MV-4-11 (cell line): ENCODE measurements at places on chromosomes 1 and 21.
A peak's percentile ranks its signal among the peaks of the same experiment; 100 is the strongest.

- no peak for DNase-seq
These were observed 62.3 kb downstream of the HLCS start for GRCh38 chr21:36904093-36904666.

DNA sequence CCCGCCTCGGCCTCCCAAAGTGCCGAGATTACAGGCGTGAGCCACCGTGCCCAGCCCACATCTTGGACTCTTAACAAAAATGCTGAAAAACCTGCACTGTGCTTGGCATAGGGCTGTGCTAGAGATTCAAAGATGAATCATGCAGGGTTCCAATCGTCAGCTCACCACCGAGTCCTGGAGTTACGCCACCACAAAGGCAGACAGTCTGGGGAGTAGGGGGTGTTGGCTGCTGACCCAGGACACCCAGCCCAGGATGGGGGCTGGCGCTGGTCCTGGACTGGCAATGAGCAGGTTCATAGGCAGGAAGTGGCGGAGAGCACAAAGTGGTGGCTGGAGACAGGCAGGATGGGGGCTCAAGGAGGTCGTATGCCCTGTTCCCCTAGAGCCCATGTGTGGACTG lies 16.0 kb downstream of the PSRC1 start:
- no peak for DNase-seq

DNA sequence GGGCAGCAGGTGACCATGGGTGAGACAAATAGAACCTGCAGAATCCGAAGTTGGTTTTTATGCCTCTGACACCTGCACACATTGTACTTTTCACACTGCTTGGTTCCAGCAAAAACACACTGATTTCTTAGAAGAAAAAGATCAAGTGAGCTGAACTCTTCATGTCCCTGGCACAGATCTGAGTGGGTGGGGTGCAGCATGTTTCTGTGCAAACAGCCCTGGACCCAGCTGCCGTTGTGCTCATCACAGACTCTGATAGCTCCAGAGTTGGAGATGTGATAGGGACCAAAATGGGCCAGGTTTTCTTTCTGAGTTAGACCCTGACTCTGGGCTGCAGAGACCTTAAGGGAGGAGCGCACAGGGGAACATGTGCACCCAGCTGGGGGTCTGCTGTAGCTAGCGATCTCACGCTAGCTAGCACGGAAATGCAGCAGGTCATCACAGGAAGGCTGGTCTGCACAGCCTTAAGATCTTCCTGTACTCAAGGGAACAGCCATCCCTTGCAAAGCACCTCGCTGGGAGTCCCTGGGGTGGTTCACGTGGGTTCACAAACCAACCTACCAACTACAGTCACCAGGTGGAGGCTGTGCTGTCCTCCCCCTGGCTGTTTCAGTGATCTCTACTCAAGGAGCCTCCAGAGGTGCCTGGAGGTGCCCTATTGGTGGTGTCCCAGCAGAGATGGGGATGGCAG lies 291.1 kb downstream of the PTPRU start:
- DNase-seq: no peak

- no peak for DNase-seq
These were observed 806 bp upstream of the AADACL4 start for GRCh38 chr1:12643079-12643478.

DNA sequence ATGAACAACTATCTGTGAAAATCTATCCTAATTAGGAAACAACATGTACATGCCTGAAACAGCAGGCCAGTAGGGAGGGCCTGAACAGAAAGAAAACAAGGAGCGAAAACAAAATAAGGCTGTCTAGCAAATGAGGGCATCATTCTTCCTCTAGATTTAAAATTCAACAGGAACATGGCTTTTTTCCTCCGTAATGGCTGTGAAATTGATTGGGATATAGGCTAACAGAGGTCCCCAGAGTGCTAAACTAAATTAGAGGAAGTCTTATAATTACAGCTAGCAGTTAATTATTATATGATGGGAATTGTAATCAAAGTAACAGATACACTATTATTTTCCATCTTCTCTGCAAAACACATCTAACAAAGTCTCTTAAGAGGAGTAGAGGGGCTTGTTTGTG lies 51.7 kb upstream of the TIAM1 start:
- DNase-seq: no peak

DNA sequence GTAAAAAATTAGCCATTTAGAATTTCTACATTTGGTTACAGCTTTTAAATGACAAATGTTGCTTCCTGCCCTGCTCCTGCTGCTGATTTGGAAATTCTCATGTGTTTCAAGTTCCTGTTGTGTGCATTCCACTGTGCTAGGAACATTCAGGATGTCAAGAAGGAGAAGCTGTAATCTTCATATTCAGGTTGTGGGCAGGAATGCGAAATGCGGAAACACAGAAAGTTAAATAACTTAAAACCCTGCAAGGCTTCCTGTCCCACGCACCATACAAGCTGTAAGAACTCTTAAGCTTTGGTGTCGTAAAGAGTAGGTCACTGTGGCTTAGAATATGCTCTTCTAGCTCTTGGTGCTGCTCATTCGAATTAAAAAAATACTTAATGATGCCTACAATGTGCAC lies 52.6 kb downstream of the S100B start:
- peak; percentile 73 for DNase-seq

- DNase-seq: no peak
These were observed 53.2 kb downstream of the RAB3GAP2 start for GRCh38 chr1:220219136-220219442.

DNA sequence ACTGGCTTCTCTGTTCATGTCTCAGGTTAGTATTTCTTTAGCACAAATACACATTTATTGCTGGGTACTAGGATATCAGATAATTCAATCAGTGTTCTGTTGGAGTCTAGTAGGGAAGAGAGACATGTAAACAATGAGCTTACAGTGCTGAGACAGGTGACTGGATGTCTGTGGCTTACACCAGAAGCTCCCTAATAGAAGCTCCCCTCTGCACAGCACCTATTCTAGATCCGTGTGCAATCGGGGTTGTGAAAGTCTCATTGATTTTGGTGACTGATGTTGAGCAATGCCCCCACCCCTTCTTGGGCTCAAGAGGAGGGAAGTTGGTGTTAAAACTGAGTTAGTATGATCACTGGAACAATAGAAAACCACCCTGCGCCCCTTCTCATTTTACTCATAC lies 279.2 kb downstream of the RPS6KC1 start:
- peak; percentile 70 for DNase-seq

DNA sequence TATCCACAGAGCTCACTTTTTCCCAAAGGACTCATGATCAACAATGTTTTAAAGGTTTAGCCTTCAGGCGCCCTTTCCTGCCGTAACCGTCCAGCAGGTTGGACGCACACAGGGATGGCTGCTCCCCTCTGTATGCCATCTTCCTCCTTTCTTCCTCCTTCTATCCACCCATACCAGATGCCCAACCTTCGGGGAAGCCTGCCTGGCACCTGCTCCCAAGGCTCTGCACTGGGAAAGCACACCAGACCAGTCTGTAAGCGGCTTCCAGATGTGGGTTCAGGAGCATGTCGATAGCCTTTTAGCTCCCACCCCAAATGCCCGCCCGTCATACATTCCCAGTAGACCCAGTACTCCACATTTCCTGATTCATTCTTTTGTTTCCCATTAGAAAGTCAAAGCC lies 52.9 kb downstream of the STUM start:
- DNase-seq: no peak
